AG08395 (cell line): ENCODE measurements at places on chromosomes 5 and 9.

DNA sequence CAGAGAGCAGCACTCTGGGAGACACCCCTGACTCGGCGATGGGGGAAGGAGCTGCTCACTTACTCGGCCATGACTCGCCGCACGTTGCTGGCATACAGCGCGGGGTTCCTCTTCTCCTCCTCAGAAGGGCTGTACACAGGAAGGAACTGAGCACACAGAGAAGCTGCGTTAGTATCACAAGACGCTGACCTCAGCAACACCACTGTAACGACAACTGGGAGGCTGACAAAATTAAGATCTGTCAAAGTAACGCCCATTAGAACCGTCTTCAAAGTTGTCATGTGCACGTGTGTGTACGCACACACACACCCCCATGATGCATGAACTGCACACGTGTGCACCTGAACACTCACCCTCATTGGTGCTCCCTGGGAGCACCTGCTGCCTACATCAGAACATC lies 32.1 kb upstream of the SLC6A3 start:
- no peak for DNase-seq

DNA sequence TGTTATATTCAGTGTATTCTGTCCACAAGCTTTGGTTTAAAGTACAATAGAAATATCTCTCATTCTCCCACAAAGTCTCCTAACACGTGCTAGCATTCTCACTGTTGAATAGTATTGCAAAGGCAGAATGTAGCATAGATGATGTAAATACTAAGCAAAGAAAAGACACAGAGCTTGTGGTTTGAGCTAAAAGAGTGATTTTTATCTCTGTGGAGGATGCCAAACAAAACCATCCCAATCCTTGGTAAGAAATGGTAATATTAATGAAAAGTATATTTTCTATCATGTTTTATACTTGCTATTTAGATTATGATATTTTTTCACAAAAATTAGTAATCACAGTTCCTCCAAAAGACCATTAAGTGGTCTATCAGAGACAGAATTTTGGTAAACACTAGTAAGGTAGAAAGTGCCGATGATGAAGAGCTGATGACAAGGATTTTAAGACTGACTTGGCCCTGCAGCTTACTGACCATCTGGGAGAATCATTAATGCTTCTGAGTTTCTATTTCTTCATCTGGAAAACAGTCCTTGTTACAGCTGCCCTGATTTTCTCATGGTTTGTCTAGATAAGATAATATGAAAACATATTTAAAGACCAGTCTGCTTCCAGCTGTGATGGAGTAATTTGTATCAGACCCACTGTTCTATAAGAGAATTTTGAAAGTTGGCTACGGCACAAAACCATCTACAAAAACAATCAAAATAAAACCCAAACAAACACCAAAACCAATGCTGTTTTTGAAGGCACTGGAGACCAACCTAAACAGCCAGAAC lies 510.2 kb downstream of the SPATA31D1 start:
- no peak for DNase-seq

GRCh38 chr5:149228618-149229297 lies 42.9 kb upstream of the AFAP1L1 start:
- peak; percentile 92 for DNase-seq

DNA sequence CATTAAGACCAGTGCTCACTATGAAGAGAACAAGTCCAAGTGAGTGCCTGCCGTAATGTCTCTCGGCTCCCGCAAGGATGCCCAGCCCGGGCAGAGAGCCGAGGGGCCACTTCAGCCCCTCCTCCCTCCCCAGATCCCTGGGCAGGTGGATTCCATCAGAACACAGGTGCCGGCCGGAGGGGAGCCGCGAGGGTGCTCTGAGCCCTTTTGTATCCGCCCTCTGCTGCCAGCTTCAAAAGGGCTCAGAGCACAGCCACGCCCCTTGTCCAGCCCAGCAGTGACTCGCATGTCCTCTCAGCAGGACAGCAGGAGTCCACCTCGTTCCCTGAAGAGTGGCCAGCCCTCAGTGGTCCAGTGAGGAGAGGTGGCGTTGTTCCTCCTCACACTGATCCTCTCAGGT lies 43.9 kb downstream of the CYFIP2 start:
- peak; percentile 32 for DNase-seq

- no peak for DNase-seq
Measured at GRCh38 chr9:36036253-36036779, 397 bp upstream of the RECK start.

DNA sequence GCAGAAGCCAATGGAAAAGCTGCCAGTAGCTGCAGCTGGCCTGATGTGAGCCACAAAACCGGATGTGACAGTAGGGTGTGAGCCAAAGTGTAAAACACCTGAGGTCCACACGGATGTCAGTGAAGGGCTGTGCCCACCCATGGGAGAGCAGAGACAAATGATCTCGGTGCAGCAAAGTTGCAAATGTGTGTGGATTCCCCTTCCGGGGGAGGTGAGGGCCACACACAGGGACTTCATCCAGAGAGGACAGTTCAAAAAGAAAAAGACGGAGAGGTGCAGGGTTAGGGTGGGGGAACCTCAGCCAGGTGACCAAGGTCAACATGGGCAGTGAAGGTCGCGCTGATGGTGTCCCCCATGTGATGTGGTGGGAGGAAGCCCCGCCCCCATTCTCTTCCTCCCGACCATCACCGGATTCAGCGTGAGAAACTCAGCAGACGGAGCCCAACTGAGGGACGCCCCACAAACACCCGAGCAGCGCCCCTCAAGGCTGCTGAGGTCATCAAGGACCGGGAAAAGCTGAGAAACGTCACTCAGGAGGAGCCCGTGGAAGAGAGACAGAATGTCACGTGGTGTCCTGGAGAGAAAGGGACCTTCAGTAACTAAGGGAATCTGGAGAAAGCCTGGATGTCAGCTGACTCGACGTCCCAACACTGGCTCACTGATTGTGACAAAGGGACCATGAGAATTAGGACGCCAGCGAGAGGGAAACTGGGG lies 11.4 kb upstream of the PTGDS start:
- no peak for DNase-seq

DNA sequence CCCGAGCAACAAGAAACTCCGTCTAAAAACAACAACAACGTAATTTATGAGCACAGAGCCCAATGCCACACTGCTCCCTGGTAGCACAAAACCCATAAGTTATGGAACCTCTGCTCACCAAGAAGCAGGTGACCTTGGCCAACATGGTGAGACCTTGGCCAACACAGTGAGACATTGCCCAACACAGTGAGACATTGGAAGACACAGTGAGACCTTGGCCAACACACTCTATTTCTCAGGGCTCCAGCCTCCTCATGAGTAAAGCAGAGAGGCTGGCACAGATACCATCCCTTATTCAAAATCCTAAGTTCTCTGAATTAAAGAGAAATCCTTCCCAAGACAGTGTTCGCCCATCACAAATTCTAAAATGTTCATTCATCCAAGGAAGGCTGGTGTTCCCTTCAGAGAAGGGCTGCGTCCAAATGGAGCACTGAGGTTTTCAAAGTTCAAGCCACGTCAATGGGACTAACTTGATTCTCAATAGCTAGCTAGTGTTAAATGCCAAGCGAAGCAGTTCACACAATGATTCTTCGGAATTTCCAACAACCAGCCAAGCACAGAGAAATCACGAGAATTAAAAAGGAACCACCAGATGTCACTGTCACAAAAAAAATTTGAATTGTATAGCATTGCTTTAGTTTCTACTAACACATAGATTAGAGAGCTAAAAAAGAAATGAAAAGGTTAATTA lies 29.5 kb downstream of the TTC39B start:
- DNase-seq: peak; percentile 27

DNA sequence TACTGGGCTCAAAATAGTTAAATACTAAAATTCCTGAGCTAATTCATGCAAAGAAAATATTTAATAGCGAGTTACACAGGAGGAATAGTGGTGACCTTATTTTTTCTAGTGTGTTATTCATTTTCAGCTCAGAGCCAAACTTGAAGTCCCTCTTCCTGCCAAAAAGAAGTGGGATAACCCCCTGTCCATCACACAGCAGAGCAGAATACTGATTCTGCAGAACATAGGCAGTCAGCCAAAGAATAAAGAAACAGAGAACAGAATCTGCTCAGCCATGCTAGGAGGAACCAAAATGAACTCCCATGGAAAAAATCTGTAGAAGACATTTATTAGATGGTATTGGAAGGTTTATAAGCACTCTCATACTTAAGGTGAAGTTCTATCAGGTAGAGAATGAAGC lies 49.4 kb upstream of the GRIN3A start:
- DNase-seq: no peak

DNA sequence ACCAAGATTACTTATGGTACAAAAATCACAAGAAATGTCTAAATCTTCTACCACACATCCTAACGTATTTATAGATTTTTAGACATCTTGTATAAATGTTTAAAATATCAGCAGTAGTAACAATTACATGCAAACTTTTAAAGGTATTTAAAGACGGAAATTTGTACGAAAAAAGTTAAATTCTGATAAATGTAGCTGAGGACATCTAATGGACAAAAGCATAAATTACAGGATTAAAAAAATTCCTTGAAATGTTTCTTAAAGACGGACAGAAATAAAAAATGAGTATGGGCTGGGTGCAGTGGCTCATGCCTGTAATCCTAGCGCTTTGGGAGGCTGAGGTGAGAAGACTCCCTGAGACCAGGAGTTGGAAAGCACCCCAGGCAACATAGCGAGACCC lies 15.8 kb downstream of the ERCC8 start:
- no peak for DNase-seq

DNA sequence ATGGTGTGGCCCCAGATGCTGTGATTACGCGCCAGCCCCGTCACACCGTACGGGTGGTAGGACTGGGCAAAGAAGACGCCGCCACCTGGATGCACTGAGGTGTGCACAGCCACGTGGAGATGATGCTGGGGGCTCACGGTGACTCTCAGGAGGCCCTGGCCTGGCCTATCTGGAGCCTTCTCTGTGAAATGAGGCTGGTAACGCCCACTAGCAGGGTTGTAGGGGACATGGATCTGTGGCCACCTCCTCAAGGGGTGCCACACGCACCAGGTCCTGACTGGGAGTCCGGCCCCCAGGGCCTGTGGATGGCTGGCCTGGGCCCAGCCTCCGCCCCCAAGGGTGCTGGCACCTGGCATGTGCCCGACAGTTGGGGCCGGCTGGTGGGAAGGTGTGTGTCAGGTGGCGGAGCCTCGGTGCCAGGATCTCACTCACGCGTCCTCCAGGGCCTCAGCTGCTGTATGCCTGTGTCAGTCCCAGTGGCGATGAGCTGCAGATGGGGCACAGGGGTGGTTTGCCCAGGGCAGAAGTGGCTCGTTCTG lies 32.4 kb downstream of the NEK6 start:
- no peak for DNase-seq

- no peak for DNase-seq
Measured at GRCh38 chr5:114192108-114192507, 169.8 kb upstream of the KCNN2 start.

- DNase-seq: no peak
Measured at GRCh38 chr5:141692919-141693725, 11.1 kb upstream of the ARAP3 start.

- DNase-seq: no peak
Measured at GRCh38 chr5:152151940-152152339, 227.3 kb upstream of the GLRA1 start.

DNA sequence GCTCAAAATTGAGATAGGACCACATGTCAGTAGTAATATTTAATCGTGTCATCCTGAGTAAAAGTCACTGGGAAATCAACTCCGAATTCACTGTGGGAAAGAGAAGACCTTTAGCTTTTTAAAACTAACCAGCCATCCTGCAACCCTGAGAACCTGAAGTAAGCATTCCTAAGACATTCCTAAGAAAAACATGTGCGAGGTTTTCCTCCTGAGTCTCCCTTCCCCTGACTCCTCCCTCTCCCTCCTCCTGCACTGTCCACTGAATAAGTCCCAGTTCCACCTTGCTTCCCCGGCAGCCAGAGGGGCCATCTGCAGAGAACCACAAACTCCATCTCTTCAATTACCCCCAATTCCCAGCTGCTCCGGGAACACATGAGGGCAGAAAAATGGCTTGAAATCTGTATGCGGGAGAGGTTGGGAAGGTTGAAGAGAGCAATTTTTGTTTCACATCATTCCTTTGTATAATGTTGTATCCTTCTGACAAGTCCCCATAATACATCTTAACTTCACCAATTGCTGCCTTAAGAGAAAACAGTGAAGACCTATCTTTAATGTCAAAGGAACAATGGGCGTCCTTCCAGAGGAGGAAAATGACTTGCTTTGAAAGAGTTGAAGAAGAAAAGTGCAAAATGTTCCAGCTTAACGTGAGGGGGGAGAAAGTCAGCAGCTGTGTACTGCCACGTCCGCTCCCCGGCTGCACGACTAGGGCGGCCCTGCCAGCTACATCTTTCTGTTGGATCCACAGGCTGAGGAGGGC lies 186.3 kb downstream of the ZNF462 start:
- no peak for DNase-seq

DNA sequence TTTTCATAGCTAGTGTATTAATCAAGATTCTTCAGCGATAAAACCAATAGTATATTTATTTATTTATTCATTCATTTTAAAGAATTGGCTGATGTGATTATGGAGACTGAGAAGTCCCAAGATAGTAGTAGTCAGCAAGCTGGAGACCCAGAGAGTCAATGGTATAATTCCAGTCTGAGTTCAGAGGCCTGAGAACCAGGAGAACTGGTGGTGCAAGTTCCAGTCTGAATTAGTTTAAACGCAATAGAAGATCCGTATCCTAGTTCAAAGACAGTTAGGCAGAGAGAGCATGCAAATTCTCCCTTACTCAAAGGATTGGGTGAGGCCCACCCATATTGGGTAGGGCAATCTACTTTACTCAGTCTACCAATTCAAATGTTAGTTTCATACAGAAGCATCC lies 364.2 kb upstream of the RPS23 start:
- DNase-seq: no peak

DNA sequence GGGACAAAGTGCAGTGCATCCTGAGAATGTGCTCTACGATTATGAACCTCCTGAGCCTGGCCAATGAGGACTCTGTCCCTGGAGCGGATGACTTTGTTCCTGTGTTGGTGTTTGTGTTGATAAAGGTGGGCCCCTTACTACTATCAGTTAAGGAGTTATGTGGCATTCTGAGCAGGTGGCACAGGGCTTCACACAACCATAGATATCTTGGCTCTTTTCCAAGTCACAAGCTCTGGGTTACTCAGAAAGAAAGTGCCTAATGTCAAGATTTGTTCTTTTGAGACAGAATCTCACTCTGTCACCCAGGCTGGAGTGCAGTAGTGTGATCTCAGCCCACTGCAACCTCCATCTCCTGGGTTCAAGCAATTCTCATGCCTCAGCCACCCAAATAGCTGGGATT lies 99.0 kb downstream of the GAPVD1 start:
- no peak for DNase-seq

GRCh38 chr9:93949694-93950449 lies 5.3 kb downstream of the BARX1 start:
- no peak for DNase-seq

DNA sequence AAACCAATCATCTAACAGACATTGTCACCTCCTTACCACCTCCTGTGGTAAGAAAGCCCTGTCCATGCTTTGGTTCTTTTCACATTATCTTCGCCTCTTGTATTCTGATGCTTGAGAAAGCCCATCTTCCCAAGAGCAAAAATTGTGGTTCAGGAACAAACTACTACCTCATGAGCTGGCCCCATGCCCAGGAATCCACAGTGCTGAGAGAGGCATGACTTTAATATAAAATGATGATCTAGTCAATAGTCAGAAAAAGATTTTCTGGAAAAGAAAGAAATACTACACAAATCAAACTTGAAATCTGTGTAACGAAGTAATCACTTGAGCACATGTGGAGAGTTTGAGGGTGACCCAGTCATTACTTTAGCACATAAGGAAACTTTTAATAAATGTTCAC lies 94.7 kb downstream of the FGF10 start:
- DNase-seq: peak; percentile 7
